ENCODE measurements at places on chromosomes 5 and 9.

- no peak for DNase-seq
Observed at GRCh38 chr5:44178414-44178813, 210.8 kb downstream of the FGF10 start.

- no peak for DNase-seq
Observed at GRCh38 chr5:133456933-133457402, 155.4 kb downstream of the FSTL4 start.

GRCh38 chr5:159049844-159050315 is 49.8 kb downstream of the EBF1 start:
- no peak for DNase-seq

- DNase-seq, result no peak
Observed at GRCh38 chr5:125746917-125747316, 676.3 kb upstream of the GRAMD2B start.

- no peak for DNase-seq
Observed at GRCh38 chr9:73839471-73839870, 657.7 kb upstream of the RORB start.

GRCh38 chr5:39020458-39020857 is 53.7 kb downstream of the RICTOR start:
- no peak for DNase-seq

DNA sequence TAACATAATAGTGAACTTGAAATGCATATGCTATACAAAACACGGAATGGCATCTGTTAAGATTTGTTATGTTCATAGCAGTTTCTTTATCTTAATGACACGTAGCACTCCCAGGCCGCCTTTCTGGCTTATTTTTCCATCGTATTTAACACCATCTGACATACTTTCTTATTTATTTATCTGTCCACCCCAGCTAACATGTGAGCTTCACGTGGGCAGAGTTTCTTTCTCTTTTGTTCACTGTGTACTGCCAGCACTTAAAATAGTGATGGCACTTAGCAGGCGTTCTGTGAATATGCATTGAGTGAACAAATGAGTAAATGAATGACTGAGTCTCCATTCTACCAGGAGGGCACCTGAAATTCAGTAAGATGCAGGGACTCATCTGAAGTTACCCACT is 29.4 kb upstream of the SYNPO start:
- no peak for DNase-seq

- DNase-seq, result no peak
Observed at GRCh38 chr5:78215565-78215964, 78.9 kb downstream of the AP3B1 start.

GRCh38 chr5:3833566-3833965 is 237.9 kb downstream of the IRX1 start:
- no peak for DNase-seq

DNA sequence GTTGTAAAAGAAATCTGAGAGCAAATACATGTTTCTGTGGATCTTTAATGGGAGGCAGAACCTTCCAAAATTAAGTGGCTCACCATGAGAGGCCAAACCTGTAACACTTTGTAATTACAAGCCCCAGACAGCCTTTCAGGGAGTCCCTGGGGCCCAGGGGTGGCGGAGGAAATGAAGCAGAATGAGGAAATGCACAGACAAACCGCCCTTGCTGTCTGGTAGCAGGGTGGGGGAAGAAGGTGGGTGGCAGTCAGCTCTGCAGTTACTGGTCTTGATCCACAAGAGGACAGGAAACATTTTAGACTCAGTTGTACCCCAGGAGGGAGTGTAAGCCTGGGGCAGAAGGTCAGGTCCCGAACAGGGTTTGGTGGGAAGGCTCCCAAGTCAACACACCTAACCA is 6.5 kb downstream of the ARL14EPL start:
- DNase-seq, result no peak

DNA sequence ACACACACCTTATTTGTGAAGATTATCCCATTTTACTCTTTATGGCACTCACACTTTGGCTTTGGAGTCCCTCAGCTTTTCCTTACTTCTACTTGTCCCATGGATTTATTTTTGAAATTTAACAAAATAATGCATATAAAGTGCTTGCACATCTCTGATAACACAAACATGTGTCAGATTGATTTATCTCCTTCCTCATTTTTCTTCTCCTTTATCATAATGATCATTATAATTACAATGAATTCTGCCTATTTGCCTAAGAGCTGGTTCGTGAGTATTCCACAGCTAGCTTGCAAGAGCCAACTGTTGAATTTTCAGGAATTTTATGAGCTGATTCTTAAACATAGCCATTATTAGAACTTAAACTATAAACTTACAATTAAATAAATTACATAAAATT is 347.7 kb downstream of the CHSY3 start:
- DNase-seq, result no peak

DNA sequence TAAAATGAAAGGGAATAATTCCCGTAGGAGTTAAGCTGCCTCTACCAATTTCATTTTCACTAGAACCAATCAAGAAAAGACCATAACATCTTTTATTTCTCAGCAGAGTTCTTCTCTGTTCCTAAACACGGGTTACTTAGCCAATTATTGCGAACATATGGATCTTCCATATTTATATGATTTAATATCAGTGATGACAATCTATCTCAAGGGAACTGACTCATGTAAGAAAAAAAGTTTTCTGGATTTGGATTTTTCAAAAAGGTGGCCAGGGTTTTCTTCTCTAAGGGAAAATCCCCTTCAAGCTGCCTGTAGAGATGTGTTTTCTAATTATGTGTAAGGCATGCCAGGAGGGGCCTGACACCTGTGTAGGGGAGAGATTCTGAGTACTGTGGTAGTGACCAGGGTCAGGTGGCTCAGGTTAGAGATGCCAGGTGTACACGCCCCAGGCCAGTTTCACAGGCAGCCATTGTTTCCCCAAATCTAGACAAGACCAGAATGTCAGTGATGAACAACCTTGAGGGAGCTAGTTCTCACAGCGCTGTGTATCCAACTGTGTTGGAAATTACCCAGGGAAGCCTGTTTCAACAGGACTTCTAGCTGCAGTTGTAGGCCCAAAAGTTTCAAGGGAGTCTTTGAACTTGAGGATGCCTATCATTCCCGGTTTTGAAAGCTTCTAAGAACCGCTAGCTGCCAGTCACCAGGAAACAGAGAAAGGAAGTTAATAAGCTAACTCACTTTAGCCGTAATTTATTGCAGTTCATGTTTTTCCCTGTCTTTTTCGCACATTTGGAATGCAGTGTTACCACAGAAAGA is 572.5 kb upstream of the RGMB start:
- DNase-seq, result no peak

- DNase-seq, result no peak
Observed at GRCh38 chr9:109203761-109204360, 36.8 kb upstream of the FRRS1L start.
